ELF-1 (cell line): ENCODE measurements at places on chromosomes 7 and 10.

GRCh38 chr10:111148025-111148424 is 71.2 kb downstream of the ADRA2A start:
- no peak for DNase-seq

GRCh38 chr7:127588697-127589482 is 679 bp downstream of the ARF5 start:
- DNase-seq = peak; percentile 80

DNA sequence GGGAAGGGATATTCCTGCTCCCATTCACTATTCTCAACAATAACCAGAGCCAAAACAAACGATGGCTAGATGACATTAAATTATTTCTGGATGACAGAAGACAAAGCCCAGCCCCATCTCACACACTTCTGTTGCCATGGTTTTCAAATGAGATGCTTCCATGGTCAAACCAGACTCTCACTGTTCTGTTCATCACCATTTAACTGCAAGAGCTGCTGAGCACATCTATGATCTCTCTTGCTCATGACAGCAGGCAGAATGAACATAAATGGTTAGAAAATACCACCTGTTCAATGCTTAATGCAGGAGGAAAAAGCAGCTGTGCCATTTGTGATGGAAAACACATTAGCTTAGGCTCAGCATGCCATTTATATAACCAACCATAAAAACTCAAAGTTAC is 758.6 kb upstream of the ZWINT start:
- DNase-seq = no peak

- DNase-seq = no peak
Observed at GRCh38 chr10:121250995-121251764, 347.1 kb downstream of the FGFR2 start.

- no peak for DNase-seq
Observed at GRCh38 chr10:83666762-83667161, 472.5 kb upstream of the GHITM start.

GRCh38 chr10:68598978-68599770 is 39.0 kb downstream of the TET1 start:
- peak; percentile 78 for DNase-seq

DNA sequence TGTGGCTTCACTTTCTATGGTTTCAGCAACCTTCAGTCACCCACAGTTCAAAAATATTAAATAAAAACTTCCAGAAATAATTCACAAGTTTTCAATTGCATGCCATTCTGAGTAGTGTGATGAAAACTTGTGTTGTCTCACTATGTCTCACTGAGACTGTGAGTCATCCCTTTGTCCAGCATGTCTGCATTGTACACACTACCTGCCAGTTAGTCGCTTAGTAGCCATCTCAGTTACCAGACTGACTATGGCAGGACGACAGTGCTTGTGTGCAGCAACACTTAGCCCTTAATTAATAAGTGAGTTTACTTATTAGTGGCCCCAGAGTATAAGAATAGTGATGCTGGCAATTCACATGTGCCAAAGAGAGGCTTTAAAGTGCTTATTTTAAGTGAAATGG is 22.5 kb downstream of the CCDC186 start:
- no peak for DNase-seq

- DNase-seq = peak; percentile 78
Observed at GRCh38 chr7:98755138-98755898, 114.5 kb downstream of the TMEM130 start.
